Endothelial cell (in vitro differentiated cells): ENCODE measurements at places on chromosomes 3 and 15.
A peak's percentile ranks its signal among the peaks of the same experiment; 100 is the strongest.

DNA sequence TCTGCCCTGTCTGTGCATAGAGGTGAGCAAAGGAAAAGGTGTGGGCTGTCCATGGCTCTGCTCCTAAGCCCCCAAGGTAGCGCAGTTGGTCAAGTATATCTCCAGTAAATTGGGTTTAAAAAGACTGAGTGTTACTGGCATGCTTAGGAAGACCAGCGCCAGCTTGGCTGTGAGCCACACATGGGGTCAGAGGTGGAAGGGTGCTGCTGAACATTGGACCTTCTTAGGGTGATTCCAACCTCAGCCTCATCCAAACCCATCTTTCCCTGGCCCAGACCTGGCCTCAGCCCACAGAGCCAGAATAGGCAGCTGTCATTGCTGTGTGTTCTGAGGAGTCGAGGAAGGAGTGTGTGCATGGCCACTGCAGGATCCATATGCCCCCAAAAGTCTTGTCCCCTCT is 5.6 kb downstream of the IL17RE start:
- no peak for DNase-seq

DNA sequence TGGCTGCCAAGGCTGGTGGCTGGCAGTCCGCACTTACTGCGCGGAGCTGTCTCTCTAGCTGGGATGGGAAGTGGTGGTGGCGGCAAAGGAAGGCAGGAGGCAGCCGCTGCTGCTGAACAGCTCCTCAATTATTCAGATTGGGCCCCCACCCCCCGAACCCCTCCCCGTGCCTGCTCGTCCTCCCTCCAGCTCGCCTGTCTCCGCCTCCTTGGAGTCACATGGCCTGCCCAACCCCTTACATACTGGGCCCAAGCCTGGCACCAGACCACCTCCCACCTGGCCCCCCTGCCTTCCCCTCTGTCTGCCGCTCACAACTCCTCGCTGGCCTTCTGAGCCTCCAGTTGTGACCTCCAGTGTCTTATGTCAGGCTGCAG is at the start of gene SLC7A14:
Gene SLC7A14 (minus strand): TSS at position 139 of the 374 bp plus-strand sequence. CDS start 59,139 bp downstream, outside the sequence.
- DNase-seq = no peak

GRCh38 chr15:94576889-94577533 is 345.6 kb downstream of the MCTP2 start:
- peak; percentile 54 for DNase-seq

- DNase-seq = peak; percentile 26
Observed at GRCh38 chr3:99637368-99638111, 854 bp upstream of the COL8A1 start.

GRCh38 chr3:74021449-74021848 is 396.7 kb upstream of the PDZRN3 start:
- DNase-seq = no peak

DNA sequence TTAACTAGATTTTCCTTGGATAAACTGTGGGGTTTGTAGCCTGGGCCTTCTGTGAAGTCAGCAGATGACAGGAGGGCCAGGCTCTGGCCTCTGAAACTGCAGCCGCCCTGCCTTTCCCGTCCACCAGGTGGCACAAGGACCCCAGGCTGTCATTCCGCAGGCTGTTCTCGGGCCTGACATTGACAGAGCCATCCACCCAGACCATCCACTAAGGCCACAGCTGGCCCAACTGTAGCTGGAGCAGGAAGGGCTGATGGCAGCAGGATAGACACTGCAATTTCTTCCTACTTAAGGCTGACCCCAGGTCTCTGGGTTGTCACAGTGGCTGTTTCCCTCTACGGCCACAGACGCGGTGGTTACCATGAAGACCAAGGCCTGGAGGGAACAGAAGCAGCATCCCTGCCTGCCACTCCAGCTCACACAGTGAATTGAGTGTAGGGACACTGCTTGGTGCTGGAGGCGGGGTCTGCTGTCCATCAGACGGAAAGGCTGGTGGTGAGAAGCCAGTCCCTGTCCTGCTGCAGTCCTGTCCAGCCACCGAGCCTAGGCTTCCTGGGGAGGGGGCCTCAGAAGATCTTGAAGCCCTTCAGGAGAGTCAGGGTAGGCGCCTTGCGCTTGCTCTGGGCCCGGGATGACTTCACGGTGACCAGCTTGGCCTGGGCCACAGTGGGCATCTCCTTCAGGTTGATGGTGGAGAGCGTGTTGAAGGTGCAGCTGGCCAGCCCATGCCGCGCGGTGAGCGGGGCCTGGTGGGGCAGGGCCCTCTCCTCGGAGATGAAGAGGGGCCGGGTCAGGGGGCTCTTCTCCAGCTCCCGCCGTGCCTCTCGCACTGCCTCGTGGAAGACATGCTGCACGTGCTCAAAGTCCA is 9.4 kb downstream of the SLC51B start:
- peak; percentile 85 for DNase-seq

DNA sequence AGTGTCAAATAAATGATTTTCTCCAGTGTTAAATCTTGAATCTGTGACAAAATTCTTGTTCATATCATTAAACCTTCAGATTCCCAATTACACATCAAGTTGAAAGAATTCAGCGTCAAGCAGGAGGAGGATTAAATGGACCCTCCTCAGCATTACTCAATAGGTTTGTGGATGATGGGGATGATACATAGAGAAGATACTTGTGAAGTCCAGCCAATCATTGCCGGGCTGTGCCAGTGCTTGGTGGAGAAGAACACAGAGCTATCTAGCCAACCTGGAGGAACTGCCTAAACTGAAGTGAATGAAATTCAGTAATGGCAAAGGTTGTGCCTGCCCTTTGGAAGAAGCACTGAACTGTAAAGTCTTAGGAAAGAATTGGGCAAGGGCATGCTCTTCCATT is 47.0 kb upstream of the PRICKLE2 start:
- DNase-seq = no peak

- DNase-seq = no peak
Observed at GRCh38 chr3:16174976-16175901, 759 bp downstream of the GALNT15 start.

GRCh38 chr15:66982816-66983215 is 82.6 kb upstream of the SMAD3 start:
- no peak for DNase-seq

- DNase-seq = no peak
Observed at GRCh38 chr15:47746516-47746915, 29.2 kb downstream of the SEMA6D start.

GRCh38 chr3:10646531-10647335 is 141.3 kb upstream of the ATP2B2 start:
- no peak for DNase-seq

DNA sequence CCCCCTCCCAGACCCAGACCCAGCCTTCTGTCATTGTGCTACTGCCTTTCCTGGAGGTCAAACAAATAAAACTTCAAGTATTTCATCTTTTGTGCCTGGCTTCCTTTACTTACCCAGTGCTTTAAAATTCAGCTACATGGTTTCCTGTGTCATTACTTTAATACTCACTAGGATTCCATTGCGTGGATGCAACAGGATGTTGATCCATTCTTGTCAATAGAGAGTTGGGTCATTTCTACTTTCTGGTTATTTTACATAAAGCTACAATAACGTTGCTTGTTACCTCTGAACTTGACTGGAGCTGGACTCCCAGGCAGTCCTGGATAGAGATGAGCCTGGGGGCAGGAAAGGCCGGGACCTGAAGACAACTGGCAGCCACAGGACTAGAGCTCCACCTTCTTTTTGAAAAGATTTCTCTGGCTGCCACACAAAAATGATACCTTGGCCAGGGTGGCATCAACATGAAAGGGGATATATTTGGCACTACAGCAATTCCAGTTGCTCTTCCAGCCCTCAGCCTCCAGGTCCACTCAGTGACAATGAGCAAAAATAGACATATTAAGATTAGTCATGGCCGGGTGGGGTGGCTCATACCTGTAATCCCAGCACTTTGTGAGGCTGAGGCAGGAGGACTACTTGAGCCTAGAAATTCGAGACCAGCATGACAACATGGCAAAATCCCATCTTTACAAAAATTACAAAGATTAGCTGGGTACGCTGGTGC is 23.3 kb upstream of the HEG1 start:
- DNase-seq = no peak

- DNase-seq = peak; percentile 58
Observed at GRCh38 chr3:34260271-34261000, 462.0 kb downstream of the PDCD6IP start.

- no peak for DNase-seq
Observed at GRCh38 chr3:20069178-20069532, 28.9 kb downstream of the KAT2B start.

GRCh38 chr3:196706327-196706726 is 5.7 kb downstream of the CEP19 start:
- DNase-seq = no peak

GRCh38 chr15:42069496-42070278 is 24.7 kb downstream of the PLA2G4D start:
- no peak for DNase-seq

DNA sequence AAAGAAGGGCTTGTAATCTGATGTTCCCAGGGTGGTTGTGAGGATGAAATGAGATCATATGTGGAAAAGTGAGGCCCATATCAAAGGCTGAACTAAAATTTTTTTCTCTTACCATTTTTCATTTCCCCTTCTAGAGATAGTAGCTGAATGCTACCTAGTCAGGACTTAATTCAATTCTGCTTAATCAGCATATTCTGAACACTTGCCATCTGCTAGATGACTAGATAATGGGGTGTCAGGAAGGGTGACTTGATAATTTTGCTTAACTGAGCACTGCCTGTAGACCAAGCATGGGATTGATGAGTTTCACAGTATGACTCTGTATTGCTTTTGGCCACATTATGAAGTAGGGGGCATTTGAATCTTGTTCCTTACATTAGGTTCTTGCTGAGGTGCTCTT is 136.2 kb downstream of the CHST2 start:
- DNase-seq = no peak

- DNase-seq = no peak
Observed at GRCh38 chr15:69119001-69119400, 41.4 kb upstream of the GLCE start.

- DNase-seq = no peak
Observed at GRCh38 chr3:97910931-97911351, 61.3 kb downstream of the RIOX2 start.

GRCh38 chr3:55474213-55474632 is 12.9 kb downstream of the WNT5A start:
- peak; percentile 43 for DNase-seq

DNA sequence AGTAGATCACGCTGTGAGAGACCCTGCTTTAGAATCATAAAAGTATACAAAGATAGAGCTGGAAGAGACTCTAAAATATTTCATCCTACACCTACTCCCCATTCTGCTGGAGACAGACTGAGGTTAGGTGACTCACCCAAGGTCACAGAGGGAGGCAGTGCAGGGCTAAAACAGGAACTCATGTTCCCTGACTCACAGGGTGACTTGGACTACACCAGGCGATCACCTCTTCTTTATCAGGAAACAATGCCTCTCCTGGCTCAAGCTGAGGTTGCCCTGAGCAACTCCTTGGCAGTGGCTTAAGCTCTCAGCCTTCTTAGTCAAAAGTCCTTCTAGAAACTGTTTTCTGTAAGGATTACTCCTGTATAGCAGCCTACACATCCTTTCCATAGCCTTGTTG is 26.4 kb upstream of the TNFAIP8L3 start:
- no peak for DNase-seq

GRCh38 chr3:69409831-69410230 is 23.9 kb upstream of the FRMD4B start:
- no peak for DNase-seq

- no peak for DNase-seq
Observed at GRCh38 chr15:31316135-31316795, 10.4 kb upstream of the KLF13 start.

DNA sequence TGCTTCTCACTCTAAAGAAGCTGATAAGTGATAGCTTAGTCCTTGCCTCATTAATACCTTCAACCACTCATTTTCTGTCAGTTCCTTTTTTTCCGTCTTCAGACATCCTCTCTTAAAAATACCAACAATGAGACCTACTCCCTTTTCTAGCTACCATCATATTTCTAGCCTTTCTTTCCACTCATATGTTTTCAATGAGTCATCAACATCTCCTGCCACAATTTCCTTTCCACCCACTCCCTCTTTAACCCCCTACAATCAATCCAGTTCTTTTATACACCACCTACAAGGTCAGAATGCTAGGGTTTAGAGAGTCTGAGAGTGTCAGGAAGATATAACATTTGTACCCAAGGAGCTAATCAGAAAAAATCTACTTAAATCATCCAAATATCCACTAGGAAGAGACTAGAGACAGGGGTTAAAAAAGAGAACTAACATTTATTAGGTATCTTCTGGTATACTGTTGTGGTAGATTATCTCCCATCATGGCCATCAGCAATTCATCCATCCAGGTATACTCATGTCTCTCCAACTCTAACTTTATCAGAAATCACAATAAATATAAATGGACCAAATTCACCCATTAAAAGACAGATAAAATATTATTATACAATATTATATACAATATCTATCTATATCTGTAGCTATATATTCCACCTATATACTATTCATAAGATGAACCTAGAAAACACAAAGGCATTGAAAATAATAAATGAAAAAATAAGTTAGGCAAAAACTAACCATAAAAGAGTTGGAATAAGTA is 42.5 kb downstream of the MYLK start:
- no peak for DNase-seq

- DNase-seq = no peak
Observed at GRCh38 chr3:45139372-45140140, 6.6 kb downstream of the CDCP1 start.

DNA sequence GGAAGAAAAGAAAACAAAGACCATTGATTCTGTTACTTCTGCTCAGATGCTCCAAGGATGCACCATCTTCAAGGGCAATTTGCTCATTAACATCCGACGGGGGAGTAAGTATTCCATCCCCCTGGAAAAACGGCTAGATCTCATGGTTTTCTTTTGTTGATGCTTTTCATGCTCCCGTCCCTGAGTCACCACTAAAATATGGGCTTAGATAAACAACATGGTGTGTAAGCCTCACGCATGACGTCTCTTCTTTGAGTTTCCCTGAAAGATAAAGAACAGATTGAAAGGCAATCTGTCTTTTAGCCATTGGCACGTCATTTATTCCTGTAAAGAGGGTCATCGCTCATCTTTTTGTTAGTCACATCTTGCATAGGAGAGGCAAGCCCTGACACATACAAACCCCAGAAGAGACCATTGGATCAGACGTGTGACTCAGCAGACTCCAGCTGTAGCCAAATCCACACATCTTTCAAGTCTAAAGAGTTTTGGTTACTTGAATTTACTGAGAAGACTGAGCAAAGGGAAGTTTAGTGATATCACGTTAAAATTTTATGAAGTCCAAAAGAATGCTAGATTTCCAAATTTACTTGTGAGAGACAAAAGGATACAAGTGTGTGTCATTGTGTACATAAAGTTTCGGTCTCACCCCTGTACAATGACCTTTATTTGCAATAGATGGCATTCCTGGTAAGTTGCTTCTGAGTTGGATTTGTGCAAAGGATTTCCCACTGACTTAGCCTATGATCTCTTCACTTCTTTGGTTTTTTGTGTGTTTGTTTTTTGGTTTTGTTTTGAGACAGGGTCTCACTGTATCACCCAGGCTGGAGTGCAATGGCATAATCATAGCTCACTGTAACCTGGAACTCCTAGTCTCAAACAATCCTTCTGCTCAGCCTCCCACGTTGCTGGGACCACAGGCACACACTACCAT is 110.5 kb downstream of the PGPEP1L start:
- DNase-seq = no peak
